Fibroblast of the aortic adventitia (primary cell): ENCODE measurements at places on chromosomes 3 and 15. TPM values are rescaled to one million over a fixed set of nuclear protein-coding genes. Genes with fewer than 3 reads are reported as not detected.

WDR49 gene
- under 0.01 and 0.08 TPM in 2 replicates for total RNA-seq

DNA sequence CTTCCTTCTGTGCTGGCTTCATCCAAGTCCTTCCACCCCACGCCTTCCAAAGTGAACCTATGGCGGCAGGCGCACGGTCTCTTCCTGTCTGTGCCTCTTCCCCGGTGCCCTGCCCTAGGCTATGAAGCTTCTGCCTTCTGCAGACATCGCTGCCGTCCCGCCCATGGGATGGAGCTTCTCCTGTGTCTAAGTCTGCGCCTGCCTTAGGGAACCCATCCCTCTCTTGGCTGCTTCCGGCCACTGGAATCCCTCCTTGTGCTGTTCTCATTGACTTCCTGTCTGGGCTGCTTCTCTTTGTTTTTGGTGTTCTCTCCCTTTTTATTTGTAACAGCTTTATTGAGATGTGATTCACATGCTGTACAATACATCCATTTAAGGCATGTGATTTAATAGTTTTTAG lies 17.2 kb downstream of the CHCHD6 start:
- DNase-seq = no peak

DNA sequence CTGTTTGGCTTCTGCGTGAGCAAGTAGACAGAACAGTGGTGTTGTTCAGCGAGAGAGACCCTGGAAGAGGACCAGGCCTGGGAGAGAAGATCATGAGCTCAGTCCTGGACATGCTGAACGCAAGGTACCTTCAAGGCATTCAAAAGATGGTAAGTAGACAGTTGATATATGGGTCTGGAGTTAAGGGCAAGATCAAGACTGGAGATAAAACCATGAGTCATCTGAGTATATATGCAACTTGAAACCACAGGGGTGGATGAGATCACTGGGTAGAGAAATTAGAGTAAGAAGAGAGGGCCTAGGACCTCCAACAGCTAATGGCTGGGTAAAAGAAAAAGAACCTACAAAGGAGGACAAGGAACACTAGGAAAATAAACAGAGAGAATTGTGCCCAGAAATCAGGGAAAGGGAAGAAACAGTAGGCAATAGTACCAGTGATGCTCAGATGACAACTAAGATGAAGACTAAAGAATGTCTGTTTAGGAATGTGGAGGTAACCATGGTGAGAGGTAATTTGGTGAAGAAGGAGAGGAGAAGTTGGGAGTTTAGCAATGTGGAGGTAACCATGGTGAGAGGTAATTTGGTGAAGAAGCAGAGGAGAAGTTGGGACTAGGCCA lies 343.2 kb upstream of the ADAMTS9 start:
- peak; percentile 24 for DNase-seq

DNA sequence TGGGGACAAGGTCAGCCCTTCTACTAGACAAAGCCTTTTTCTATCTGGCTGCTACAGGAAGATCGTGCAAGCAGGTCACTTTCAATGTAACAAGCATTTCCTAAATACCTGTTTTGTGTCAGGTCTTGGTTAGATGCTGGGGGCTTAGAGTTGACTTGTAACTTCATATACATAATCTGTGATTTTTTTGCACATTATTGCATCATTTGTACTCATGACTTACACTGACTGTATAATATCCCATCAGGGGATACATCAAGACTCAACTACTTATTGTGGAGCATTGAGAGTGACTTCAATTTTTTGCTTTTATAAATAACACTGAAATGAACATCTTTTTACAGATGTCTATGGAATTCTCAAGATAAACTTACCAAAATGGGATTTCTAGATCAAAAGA lies 68.9 kb downstream of the ABTB1 start:
- DNase-seq = peak; percentile 4

SMCO1 gene
- not detected in 2 replicates for total RNA-seq

DNA sequence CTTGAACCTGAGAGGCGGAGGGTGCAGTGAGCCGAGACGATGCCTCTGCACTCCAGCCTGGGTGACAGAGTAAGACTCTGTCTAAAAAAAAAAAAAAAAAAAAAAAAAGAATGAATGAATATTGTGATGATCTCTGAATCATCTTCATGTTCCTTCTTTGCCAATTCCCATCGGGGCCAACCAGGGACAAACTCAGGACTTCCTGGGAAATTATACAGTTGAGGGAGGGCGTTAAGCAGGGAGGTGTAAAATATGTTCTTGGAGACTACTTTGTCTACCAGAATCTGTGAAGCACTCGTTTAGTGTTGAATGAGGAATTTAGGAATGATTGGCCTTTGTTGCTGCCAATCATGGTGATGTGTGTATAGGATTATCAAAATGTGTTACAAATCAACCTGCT lies 210.6 kb downstream of the PTPRG start:
- DNase-seq = no peak

SNTN gene
- total RNA-seq = not detected in 2 replicates

DNA sequence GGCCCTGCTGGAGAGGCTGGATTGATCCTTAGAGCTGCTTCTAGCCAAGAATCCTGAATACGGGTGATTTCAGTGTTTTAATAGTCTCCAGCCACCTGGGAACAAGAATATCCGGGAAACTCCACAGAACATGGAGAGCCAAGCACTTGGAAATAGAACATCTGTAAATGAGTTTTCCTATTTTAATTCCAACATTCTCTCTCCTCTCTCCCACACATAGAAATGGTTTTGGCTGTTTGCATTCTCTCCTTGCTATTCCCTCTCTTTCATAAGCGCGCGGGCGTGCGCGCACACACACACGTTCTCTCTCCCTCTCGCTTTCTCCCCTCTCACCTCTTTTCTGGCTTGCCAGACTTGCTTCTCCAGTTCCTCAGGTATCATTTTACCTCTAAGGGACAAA lies 50.6 kb downstream of the GADL1 start:
- DNase-seq = no peak

DNA sequence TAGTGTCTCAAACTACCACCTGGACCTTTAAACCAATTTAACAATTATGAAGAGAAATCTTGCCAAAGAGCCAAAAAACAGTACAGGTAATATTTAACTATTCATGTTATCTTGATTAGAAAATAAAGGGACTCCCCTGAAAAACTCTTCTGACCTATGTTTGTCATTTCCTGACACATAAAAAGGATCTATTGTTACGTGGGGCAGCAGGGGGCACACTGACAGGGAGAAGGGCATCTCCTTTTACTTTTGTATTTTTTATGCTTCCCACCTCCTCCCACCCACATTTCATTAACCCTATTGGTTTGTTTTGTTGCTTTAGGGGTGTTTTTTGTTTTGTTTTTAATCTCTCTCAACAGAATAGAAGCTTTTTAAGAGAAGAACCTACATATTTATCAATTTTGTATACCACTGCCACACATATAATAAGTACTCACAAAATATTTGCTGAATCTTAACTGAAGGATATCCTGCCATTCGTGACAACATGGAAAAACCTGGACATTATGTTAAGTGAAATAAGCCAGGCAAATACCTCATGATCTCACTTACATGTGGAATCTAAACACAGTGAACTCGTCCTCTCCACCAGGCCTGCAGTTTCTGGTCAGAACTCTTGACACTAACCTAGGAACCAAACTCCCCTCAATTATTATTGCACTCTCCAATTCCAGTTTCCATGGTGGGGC lies 17.7 kb downstream of the STAG1 start:
- DNase-seq = no peak
